Left forelimb (tissue), 1 donor: ENCODE measurements at places on chromosomes 4 and X.

- DNase-seq: no peak
Observed at GRCh38 chr4:113060853-113061252, 11.4 kb downstream of the ANK2 start.

GRCh38 chr4:12852338-12853307 is 631.5 kb downstream of the RAB28 start:
- no peak for DNase-seq

DNA sequence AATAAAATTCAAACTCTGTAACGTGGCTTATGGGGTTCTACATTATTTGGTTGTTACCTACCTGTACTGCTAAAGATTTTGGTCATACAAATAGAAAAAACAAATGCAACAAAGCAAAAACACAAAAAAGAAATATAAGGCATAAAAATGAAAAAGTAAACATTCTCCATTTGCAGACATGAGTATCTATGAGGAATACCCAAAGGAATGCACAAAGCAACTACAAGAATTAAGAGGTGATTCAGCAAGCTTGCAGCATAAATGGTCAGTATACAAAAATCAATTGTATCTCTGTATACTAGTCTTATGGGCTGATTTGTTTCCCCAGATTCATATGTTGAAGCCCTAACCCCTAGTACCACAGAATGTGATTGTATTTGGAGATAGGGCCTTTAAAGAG is 3.6 kb upstream of the PDE5A start:
- DNase-seq: no peak

- no peak for DNase-seq
Observed at GRCh38 chr4:180530787-180531186, 1712.4 kb upstream of the TENM3 start.

DNA sequence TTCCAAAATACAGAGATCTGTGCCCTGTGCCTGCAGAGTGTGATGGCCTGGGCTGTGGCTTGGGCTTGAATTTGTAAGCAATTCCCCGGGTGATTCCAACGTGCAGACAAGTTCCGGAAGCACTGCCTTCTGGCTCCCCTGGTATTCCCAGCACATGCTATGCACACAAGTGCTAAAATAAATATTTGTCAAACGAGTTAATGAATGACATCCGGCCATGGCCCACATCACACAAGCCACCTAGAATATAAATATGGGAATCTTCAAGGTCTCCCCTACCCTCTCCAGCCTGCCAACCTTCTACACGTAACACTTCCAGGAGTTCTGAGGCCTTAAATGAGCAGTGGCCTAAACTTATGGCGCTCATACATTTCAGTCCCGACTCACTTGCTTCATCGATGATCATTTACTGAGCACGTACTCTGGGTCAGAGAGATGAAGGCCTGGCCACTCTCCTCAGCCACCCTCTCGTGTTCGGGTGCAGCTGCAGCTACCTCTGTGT is 21.3 kb downstream of the DCTD start:
- no peak for DNase-seq

DNA sequence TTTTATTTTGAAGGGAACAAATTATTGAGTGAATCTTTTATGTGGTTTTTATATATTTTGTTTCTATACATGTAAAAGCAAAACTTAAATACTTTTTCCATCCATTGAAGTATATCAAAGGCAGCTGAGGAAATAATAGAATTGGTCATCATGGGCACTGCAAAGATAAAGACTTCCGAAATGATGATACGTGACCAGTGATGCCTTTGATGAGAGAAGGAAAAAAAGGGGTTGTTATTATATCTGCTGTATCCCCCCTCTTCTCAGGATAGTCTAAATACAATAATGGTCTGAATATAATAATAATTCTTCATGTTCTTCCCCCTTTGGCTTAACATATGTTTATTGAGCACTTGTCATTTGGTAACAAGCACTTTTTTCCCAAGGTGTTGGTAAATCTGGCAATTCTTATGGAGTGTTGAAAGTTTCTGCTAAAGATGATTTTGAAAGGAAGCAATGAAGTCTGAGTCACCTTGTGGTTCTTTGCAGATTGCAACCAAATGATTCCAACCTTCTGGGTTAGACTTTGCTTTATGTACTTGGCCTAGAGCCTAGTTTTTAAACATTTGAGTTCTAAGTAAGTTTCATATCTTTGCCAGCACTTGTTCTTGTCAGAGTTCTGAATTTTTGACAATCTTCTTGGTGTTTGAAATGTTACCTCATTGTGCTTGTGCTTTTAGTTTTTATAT is 60.8 kb downstream of the USP9X start:
- DNase-seq: no peak

DNA sequence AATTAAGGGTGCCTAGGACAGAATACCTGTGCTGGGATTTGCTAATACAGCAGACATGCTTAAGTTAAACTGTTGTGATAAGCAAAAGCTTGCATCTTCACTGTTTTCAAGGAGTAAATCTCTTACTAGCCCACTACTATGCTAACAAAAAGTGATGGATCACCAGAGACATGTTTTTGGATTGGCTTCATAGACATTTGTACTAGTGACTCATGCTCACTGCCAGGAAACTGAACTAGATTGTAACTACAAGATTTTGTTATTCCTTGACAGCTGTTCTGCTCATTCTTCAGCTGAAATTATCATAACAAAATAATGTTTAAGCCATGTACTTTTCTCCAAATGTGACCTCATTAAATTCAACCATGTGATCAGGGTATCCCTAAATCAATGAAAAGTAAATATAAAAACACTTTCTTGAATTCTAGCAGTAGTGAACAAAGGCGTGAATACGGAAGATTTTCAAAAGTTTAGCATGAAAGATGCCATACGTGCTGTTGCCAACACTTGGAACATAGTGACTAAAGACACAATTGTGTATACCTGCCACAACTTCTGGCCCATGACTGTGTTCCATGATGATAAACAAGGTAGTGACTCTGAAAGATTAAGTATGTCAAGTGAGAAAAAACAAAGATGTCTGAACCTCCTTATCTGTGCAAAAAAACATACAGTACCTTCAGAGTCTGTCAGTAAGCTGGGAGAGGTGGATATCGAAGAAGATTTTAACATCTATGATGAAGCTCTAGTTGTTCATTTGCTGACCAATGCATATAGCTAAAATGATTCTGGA is 154.0 kb downstream of the BTC start:
- no peak for DNase-seq

GRCh38 chr4:532588-533317 is 33.7 kb downstream of the PIGG start:
- DNase-seq: no peak

GRCh38 chrX:12974305-12974795 is 560 bp upstream of the TMSB4X start:
- no peak for DNase-seq

DNA sequence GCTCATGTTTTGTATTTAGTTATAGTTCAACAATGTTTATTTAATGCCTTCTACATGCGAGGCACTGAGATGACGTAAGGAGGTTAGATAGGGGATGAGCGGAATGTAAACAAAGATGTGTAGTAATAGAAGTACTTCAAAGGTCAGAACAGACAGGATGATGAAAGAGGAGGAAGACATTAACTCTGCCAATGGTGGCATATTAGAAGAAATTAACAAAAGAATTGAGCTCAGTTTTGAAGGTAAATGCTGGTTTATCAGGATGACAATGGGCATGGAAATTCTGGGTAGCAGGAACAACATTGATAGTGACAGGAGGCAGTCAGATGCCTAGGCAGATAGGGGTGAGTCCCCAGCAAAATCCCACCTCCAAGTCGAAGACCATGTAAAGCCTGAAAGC is 62.3 kb upstream of the PGRMC2 start:
- no peak for DNase-seq

GRCh38 chrX:42021058-42021457 is 97.7 kb upstream of the CASK start:
- DNase-seq: no peak

DNA sequence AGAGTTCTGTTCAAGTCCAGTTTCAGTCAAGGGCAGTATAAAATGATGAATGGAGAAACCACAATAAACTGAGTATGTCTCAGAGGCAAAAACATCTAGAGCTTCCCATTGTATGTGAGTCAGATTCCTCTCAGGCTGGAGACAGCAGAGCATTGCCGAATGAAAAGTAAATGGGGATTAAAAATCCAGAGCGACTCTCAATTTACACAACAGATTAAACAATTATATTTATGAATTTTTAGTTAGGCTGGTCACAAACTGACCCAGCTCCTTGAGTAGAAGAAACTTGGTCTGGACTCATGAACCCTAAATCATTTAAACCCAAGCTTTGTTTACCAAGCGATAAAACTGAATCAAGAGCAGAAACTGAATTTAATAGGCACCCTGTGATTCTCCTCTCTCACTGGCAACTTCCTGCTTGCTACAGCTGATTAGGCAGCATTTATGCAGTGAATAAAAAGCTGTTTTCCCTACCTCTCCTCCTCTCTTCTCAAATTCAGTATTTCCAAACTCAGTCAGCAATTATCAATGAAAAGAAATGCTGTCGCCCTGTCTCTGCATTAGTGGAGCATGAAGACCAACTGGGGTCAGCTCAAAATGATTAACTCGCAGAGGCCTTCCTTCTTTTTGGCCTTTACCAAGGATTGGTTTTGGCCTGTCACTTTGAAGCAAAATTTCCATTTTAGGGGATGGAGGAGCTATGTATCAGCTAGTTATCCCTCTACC is 568.0 kb downstream of the PDHA2 start:
- DNase-seq: no peak

- DNase-seq: no peak
Observed at GRCh38 chr4:183335369-183335940, 13.2 kb upstream of the CLDN24 start.

GRCh38 chrX:131970347-131970746 is 52.8 kb upstream of the STK26 start:
- no peak for DNase-seq

DNA sequence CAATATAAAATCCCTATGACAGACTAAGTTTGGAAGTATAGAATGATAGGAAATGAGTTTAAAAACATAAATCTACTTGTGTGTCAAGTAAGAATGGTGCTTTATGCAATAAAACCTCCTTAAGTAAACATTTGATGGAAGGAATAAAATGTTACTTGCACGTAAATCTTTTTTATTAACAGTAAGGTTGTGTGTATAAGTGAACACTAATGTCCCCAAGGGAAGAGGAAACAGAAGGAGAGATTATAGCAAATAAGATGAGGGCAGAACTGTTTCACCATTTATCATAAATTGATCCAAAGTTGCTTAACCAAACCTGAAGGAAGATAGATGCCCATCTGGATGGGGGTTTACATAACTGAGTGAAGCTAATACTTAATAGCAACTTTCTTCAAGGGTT is 86.8 kb downstream of the FRMPD4 start:
- no peak for DNase-seq
